ENCODE measurements at places on chromosomes 4 and X.

DNA sequence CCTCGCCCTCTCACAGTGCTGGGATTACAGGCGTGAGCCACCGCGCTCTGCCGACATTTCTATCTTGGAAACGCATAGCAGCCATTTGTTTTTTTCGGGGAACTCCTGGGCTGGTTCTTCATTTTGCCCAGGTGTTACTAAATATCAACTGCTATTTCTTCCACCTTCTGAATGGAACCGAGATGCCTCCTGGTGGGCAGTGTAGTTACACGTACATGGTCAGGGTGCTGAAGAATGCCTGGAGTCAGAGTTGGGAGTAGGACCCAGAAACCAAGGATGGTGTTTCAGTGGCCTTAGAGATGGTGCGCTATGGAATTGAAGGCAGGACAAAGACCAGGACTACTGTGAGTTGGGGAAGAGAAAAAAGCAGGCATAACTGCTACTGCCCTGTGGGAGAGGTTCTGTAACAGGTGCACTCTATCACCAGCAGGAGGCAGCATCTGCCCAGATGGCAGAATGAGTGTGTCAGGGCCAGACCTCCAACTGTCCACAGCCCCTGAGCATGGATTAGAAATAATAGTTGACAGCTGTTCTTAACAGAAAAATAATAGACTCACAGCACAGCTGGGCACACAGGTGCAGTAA lies 81.7 kb downstream of the ZC4H2 start:
- DNase-seq, result no peak

DNA sequence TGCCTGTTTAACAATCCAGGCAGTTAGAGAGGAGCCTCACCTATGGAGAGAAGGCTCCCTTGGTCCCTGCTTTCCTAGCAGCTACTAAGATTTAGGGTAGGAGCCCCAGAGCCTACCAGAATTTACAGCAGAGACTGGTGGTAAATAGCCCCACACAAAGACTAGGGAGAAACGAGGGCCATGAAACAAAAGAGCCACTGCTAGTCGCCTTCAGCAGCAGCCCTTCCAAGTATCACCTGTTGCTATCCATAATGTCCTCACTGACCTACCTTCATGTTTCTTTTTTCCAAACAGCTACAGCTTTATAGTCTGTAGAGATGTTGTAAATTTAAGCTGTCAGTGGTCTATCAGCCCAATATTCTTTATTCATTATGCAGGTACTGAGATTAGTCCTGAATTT lies 25.3 kb downstream of the ARHGEF6 start:
- DNase-seq, result no peak

- peak; percentile 10 for DNase-seq
Measured at GRCh38 chrX:138128027-138128671, 562.2 kb downstream of the ZIC3 start.

DNA sequence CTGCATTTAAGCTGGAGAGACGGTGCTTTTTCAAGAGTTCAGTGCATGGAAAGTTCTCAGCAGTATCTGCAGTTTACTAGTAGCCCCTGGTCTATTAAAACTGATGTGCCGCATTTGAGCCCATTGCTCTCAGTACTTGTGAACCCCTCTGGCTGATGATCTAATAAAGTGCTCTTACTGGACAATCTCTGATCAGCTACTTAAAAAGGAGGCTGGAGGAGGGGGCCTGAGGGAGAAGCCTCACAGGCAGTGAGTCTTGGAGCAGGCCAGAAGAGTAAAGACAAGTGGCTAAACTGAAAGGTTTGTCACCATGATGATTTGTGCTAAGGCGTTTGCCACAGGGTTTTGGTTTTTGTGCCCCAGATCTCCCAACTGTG lies 138.5 kb downstream of the ARX start:
- no peak for DNase-seq

GRCh38 chrX:12910423-12911121 lies 4.2 kb downstream of the TLR8 start:
- DNase-seq, result no peak

DNA sequence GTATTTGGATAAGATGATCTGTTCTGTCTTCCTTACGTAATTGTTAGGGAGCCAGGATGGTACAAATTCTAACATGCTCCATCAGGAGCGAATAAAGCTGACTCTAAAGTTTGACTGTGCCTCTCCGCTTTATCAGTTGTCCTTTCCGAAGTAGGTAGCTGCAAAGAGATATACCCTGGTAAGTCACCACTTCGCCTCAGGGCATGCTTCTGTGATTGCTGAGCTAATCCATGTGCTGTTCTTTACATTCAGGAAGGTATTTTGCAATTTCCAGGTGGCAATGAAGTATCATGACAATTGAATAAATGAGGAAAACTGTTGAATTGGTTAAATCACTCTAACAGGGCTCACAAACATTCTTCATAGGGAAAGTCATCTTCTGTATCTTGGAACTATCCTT lies 38.9 kb downstream of the KIT start:
- no peak for DNase-seq

DNA sequence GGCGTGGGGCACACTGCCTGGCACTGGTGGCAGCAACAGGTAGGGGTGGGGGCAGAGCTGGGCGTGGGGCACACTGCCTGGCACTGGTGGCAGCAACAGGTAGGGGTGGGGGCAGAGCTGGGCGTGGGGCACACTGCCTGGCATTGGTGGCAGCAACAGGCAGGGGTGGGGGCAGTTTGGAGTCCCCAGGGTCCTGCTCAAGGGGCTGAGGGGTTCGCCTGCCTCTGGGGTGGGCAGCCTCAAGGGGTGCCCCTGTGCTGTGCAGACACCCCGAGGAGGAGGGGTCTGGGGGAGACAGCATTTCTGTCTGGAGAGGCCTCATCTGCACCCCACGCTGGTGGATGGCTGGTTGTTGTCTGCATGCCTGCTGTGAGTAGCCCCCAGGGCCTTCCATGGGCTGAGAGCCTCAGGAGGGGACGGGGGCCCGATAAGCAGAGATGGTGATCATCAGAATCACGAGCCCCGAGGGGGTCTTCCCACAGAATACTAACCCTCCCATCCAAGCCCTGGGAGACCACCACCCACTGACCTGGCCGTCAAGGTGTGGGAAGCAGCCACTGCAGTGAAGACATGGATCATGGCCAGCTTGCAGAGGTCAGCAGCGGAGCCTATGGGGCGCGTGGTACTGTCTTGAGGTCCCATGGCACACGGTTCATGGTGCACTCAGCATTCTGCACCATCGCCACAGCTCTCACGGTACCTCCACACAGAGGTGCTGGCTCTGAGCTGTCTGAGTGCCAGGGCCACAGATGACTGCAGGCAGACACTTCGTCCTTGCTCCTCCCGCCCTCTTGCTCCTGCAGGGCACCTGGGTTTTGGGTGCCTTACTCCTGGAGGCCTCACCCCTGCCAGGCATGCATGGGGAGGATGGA lies 21.5 kb downstream of the NAT8L start:
- no peak for DNase-seq

GRCh38 chrX:68989865-68990606 lies 161.2 kb downstream of the EFNB1 start:
- no peak for DNase-seq

GRCh38 chrX:135185795-135186443 lies 14.7 kb upstream of the CT55 start:
- DNase-seq, result no peak

- DNase-seq, result no peak
Measured at GRCh38 chr4:125049711-125050110, 265.0 kb upstream of the FAT4 start.

DNA sequence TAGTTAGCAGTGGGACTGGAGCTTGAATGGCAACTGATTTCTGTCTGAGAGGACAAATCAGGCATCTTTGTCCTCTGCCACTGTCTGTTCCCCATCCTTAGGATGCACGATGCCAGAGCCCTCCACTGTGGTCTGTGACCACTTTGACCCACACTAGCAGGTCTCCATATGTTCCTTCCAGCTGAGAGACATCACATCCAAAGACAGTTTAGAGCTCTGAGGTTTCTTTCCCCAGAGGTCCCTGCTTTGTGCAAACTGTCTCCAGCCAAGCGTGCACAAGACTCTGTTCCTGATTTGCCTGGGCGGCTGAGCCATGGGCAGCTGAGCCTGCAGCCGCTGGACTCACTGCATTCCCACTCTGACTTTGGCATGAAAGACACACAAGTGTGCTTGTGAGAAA lies 98.0 kb downstream of the PTTG2 start:
- DNase-seq, result no peak

GRCh38 chr4:73450398-73451004 lies 14.5 kb downstream of the AFP start:
- no peak for DNase-seq

DNA sequence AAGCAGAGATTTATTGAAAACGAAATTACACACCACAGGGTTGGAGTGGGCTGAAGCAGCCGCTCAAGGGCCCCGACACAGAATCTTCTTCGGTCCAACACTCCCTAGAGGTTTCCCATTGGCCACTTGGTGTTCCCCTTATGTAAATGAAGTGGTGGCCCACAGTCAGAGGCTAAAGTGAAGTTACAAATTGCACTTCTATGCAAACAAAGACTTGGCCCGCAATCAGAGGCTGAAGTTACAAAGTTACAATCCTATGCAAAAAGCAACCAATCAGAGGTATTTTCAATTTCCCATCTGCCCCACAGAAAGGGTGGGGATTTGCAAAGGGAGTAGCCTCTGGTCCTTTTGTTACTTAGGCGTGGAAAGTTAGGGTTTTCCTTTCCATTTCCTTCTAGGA lies 35.7 kb upstream of the SLC25A43 start:
- DNase-seq, result no peak

DNA sequence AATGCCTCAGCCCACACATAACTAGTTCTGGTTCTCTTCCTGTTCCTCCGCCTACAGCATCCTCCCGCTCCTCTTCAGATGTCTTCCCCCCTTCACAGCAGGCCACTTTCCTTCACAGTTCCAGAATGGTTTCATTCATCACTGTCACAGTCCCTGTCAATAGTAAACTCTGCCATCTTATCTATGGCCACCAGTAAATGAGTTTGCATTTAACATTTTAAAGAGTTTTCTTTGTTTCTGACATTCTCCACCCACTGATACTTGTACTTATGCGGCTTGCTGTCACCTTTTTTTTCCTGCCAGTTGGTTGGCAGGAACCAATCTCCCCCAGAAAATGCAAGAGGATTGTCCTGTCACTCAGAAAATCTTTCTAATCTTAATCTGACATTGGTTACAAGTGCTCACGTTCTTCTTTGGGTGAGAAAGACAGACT lies 114.1 kb downstream of the GLUD2 start:
- peak; percentile 35 for DNase-seq

- DNase-seq, result no peak
Measured at GRCh38 chr4:13367244-13367643, 116.9 kb downstream of the RAB28 start.

DNA sequence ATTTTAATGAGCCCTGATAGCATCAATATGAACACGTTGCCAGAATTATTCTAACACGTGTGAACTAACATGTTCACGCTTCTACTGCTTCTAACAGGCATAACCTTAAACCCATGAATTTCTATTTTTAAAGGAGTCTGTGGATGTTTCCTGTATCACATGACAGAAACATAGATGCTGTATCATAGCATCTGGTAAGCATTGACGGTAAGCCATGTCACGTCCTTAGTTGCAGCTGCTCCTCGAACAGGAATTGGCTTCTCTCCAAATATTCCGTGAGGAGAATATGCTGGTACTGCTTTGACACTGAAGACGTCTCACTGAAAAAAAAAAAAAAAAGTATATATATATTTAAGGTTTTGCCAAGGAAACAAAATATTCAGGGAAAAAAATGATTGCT lies 105.1 kb upstream of the MXRA5 start:
- DNase-seq, result no peak

- no peak for DNase-seq
Measured at GRCh38 chrX:155877288-155877687, 3.9 kb upstream of the VAMP7 start.

GRCh38 chr4:77613267-77613666 lies 7.6 kb downstream of the CXCL13 start:
- no peak for DNase-seq

DNA sequence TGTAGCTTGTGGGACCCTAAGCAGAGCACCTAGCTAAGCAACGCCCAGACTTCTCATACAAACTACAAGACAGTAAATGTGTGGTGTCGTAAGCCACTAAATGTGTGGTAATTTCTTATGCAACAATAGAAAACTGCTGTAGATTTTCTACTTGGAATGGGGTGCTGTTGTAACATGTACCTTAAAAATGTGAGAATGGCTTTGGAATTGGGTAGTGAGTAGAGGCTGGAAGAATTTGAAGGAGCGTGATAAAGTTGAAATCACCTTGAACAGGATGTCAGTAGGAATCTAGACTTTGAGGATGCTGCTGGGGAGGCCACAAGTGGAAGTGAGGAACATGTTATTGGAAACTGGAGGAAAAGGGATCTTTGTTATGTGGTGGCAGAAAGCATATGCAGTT lies 43.2 kb upstream of the FUNDC1 start:
- DNase-seq, result no peak

DNA sequence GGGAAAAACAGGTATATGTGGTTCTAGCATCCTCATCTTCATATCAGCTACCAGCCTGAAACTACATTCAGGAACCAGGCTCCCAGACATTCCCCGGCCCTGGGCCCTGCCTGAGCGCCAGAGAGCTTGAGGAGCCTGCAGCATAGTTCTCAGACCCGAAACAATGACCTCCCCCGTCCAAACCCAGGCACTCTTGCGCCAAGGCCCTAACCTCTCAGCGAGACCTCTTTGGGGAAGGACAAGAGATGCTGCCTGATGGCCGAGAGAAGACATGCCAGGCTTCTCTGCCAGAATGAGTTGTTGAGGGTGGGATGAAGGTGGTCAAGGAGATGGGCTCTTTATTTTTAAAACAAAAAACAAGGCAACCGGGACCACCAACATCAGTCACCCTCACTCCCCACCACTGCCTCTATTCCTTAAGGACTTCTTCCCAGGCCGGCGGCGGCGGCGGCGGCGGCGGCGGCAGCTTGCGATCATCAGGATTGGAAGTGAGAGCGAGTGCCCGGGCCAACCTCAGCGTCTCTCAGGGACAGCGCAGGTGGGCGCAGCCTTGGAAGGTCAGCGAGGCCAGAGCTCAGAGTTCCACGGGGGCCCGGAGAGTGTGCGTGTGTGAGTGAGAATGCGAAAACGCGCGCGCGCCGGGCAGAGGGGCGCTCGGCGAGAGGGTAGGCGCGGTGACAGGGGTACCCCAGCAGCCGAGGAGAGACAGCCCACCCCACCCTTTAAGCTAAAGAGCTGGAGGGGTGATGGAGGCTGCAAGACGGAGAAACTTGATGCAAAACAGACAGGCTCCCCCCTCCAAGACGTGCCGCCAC lies 601 bp downstream of the INPP4B start:
- peak; percentile 17 for DNase-seq

DNA sequence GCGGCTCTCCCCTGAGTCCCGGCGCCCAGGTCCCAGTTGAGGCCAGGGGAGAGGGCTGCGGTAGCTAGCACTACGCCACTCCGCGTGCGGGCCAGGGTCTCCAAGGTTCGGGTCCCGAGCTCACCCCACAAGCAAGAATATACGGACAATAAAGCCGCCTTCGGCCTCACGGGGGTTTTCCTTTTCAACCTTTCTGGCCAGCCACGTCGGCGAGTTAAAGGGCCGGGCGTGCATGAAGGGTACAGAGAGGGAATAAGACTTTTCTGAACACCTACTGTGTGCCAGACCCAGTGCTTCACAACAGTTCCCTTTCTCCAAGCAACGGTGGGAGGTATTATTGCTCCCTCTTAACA lies 138.5 kb upstream of the ZIC3 start:
- DNase-seq, result no peak
